Stimulated activated naive CD8-positive, alpha-beta T cell treated with anti-CD3 and anti-CD28 coated beads, Interleukin-15, Interleukin-2, amounts not matched to agents 100 U/mL and 50 U/mL, for 24 hours (primary cell): ENCODE measurements at places on chromosomes 12 and 14.

DNA sequence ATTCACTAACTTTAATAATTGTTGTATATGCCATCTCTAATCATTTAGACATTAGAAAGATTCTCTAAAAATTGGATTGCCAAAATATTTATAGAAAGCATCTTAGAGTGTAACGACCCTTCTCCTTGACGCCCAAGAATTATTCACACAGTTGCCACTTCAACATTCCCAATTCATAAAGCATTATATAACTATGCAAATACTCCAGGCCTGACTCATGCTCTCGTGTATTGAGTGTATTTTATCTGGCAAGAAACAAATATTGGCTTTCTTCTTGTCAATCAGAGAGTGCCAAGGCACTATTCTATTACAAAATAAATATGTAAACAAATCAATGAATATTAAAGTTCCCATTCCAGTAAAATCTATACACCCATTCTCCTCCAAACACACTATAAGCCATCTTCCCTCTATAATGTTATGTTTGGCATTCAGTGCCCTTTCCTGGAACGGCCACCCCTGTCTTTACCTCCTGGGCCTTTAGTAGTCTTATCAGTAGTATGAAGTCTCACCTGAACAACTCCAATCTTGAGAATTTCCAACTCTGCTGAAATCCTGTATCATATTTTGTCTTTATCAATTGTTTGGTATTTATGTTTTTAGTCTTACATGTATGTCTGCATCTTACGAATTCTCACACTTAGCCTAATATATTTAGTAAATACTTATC, 182.6 kb downstream of the PIK3C2G start:
- no peak for DNase-seq

DNA sequence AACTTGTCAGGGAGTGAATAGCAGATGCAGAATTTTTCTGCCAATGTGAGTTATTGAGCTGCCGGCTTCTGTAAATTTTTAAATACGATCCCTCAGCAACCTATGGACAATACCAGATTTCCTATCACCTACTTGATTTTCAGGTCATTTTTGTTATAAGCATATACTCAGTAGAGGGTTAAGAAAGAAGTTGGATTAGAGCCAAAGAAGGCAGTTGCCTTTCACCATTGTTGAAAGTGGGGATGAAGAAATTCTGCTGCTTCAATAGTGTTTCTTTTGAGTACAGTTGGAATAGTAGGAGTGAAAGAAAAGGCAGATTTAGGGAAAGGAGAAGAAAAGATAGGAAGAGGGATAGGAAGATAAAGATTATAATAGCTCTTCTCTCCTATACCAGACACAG, 197.1 kb downstream of the ATP23 start:
- no peak for DNase-seq

GRCh38 chr12:21910657-21911056, 30.6 kb downstream of the ABCC9 start:
- DNase-seq, result no peak

GRCh38 chr12:124082687-124083086, 109.7 kb downstream of the ZNF664 start:
- DNase-seq, result no peak

- DNase-seq, result no peak
These were observed 5.7 kb downstream of the GNG2 start for GRCh38 chr14:51865953-51866747.

DNA sequence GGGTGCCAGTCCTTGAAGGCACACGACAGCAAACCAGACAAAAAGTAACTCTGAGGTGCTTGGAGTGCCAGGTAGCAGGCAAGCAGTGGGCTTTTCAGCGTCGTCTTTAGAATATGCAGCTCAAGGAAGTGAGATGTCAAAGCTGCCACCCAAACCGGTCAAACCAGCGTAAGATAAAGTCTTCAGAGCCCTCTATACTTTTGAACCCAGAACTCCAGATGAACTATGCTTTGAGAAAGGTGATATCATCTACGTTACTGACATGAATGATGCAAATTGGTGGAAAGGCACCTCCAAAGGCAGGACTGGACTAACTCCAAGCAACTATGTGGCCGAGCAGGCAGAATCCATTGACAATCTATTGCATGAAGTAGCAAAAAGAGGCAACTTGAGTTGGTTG, 95.9 kb downstream of the TBX3 start:
- no peak for DNase-seq

- no peak for DNase-seq
These were observed 14.5 kb upstream of the KITLG start for GRCh38 chr12:88594780-88595179.

GRCh38 chr14:28398506-28398905, 368.1 kb upstream of the FOXG1 start:
- DNase-seq, result no peak

GRCh38 chr14:41607966-41608663, 1.4 kb downstream of the LRFN5 start:
- DNase-seq, result peak; percentile 4

GRCh38 chr12:74227846-74228545, 309.6 kb upstream of the ATXN7L3B start:
- DNase-seq, result no peak

DNA sequence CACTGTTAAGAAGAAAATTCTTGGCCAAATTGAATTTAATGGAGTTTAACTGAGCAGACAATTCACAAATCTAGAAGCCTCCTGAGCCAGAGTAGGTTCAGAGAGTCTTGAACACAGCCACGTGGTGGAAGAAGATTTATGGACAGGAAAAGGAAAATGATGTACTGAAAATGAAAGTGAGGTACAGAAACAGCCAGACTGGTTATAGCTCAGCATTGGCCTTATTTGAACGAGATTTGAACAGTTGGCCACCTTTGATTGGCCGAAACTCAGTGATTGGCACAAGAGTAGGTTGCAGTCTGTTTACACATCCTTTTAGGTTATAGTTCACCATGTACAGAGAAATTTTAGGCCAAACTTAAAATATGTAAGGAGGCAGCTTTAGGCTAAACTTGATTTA, 9.9 kb downstream of the OAS2 start:
- no peak for DNase-seq

DNA sequence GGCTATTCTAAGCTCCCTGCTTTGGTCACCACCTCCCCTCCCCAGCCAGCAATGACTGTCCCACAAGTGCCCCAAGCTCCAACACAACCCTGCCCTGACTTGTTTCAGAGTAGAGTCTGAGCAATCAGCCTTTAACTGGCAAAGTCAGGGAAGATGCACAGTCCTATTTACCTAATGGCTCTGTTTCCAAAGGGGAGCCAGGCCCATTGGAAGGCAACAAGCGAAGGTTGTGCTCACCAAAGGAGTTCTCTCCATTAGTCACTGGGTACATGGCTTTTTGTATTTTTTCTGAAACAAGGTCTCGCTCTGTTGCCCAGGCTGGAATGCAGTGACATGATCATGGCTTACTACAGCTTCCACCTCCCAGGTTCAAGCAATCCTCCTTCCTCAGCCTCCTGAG, 267.1 kb upstream of the CRY1 start:
- DNase-seq, result no peak

GRCh38 chr12:106248312-106248845, 559 bp upstream of the CKAP4 start:
- DNase-seq, result peak; percentile 46

DNA sequence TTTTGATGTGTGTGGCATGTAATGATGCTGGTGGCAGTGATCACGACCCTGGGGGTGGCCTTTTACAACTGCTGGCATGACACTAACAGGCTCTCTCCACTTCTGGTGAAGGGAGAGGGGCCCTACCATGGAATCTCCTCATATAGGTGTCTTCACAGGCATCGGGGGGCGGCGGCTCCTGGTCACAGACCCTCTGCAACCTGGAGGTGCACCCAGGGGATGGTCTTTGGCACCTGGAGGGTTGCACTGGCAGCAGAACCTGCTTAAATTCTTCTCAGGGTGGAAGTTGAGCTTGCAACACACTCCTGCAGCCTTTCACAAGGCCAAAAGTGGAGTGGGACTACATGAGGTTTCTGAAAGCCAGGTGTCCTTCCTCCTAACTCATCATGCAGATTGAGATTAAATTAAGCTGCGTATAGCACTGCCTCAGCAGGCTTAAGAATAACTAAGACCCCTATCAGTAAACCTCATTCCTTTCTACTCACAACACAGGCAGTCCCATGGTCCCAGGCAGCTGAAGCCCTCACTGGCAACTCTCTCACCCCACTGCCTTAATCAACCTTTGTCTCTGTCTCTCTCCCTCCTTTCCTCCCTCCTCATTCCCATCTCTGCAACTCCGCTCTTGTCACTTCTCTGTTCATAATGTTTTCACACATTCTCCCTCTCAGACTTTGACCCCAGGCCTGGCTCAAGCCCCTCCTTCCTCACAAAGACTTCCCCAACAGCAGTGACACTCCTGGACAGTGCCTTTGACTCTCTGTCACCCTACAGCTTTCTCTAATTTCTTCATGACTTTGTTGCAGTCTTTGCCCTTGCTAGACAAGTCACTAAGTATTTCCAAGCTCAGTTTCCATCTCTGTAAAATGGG, 18.9 kb downstream of the NID2 start:
- no peak for DNase-seq

DNA sequence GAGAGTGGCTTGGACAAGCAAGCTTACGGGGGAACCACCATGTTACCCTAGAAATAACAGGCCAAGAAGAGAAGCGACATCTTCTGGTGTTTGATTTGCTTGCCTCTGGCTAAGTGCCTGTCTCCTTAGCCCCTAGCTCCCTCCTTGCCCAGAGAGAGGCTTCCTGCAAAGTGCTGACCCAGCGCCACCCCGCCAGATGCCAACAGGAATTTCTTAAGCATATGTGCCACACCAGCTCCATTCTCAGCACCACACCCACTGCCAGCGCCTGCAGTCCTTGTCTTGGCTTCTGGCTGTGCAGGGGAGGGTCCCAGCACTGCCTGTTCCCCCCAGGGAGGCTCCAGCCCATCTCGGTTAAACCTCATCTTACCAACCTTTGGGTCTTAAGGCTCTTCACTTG, 74.2 kb upstream of the NCOR2 start:
- no peak for DNase-seq

DNA sequence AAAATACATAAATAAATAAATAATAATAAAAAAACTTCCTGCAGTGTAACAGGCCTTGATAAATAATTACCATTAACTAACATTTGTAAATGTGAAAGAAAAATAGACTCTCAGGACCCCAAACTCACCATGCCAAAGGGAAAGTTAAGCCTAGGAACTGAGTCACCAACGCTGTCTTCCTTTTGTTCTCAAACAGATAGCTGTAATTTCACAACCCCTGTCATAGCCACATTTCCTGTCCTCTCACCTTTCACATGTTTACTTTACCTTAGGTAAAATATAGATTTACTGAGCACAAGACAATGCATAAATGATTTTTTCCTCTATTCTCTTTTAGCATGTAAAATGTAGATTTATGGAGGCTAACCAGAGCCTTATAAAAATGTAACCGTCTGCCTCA, 35.9 kb upstream of the CHST11 start:
- DNase-seq, result no peak

GRCh38 chr12:93772003-93772700, 95.0 kb downstream of the CRADD start:
- no peak for DNase-seq

- DNase-seq, result peak; percentile 8
These were observed 64.2 kb downstream of the LLPH start for GRCh38 chr12:66066137-66066928.

DNA sequence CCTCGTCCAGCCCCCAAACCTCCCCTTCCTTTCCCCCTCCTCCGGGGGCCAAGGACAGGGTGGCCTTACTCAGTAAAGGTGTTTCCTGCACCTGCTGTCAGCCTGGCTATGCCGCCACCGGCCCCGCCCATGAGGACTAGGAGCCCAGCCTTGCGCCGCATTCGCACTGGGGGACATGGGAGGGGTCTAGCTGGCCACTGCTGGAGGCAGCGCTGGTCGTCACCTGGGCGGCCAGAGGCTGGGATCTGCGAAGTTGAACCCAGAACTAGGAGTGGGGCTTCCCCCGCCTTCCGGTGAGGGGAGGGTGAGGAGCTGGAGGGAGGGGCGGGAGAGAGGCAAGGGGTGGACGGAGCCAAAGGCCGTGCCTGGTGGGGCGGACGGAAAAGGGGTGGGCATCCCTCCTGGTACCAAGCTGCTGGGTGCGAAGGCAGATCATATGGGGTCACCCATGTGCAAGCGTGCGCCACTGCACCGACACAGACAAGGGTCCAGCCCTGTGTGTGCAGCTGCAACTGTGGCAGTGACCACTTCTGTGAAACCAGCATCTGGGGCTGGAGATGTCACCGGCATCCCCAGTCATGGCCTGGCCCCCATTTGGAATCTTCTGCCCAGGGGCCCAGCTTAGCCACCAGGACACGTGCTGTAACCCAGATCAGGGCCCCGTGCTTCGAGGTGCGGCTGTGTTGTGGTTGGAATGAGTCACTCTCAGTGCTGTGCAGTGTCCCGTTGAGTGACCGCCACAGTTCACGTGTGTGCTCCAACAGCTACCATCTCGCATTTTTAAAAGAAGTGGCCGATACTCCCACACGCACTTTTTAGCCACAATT, 8.5 kb downstream of the AMN start:
- DNase-seq, result no peak

DNA sequence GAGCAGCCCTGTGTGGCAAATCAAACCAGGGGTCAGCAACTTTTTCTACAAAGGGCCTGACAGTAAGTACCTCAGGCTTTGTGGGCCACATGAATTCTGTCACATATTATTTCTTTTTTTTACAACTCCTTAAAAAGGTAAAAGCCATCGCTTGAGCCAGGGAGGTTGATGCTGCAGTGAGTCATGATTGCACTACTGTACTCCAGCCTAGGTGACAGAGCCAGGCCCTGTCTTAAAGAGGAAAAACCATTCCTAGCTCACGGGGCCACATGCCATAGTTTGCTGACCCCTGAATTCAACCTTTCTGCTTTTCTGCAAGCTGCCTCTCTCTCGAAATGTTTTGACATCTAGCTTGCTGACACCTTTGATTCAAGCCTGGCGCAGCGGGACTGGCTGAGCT, 55.1 kb upstream of the CORO1C start:
- no peak for DNase-seq

DNA sequence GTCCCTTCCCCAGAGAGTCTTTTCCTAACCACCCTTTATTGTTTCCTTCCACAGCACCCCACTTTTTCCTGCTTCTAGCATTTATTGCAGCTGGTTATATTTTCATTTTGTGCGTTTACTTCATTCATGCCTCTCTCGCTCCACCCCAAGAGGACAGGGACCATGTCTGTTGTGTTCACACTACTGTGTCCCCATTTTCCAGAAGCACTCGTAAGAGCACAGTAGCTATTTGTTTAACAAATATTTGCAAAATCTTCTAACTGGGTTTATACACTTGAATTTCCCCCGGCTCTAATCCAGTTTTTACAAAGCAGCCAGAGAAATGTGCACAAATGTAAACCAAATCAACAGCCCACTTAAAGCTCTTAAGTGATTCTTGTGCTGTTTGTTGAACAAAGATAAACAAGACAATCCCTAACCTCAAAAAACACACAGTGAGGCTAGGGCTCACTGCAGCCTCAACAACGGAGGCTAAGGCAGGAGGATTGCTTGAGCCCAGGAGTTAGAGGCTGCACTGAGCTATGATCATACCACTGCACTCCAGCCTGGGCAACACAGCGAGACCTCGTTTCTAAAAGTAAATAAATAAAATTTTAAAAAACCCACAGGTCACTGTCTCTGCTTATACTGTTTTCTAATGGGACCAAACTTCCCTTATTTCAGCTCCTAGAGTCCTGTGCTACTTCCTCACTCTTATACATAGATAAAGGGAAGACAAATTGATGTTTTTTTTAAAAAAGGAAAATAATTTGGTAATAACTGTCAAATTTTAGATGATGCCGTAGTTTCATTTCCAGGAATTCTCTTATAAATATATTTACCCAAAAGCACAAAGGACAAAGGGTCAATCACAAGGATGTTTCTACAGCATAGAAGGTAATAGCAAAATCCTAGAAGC, 6.6 kb upstream of the ABCD4 start:
- DNase-seq, result no peak

GRCh38 chr14:82447586-82447985, 913.9 kb upstream of the SEL1L start:
- no peak for DNase-seq

- DNase-seq, result no peak
These were observed 363.6 kb upstream of the SFSWAP start for GRCh38 chr12:131347345-131347714.
